Activated naive CD4-positive, alpha-beta T cell treated with anti-CD3 and anti-CD28 coated beads for 36 hours (primary cell): ENCODE measurements at places on chromosomes 1 and 21. TPM values are rescaled to one million over a fixed set of nuclear protein-coding genes. Genes with fewer than 3 reads are reported as not detected.

DNA sequence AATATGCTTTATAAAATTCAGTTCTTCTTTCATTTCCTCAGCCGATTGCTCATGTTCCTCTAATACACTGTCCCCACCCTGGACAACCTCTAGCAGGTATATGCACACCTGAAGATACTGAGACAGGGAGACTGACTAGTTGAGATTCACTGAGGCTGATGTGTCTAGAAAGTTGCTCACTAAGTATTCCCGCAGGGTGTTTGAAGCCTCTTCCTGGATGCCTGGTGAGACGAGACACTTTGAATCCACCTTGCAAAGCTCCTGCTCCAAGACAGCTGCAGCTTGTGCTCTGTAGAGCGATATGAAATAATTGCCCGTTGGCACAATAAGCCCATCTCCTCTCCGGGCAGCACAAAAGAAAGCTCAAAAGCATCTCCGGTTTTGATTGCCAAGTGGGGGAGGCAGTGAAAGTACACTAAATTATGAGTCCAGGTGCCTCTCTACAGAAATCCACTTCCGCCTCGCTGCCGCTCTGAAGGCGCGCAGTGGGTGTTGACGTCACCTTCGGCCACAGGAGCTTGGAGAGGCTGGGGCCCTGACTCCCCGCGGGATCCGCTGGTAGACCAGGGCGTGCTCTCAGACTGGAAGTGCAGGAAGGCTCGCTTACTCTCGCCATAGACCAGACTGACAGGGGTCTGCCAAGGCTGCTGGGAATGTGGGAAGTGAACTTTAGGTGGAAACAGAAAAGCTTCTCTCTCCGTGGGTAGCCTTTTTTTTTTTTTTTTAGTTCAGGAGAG is 46.3 kb downstream of the GPA33 start:
- peaks cover 16% of the 10 kb centered on the region for H3K4me1 ChIP-seq
- H3K27ac ChIP-seq: peak overlapping the region; percentile 67
- H3K27me3 ChIP-seq: peaks cover 3% of the 10 kb centered on the region
- no peaks in the 10 kb centered on the region for H3K36me3 ChIP-seq
- H3K4me3 ChIP-seq: peak overlapping the region; percentile 75

GRCh38 chr1:54884768-54885167 is 2.2 kb downstream of the DHCR24 start:
- H3K27ac ChIP-seq: no peak overlapping the region
- peaks cover 31% of the 10 kb centered on the region for H3K4me1 ChIP-seq
- peaks cover 9% of the 10 kb centered on the region for H3K27me3 ChIP-seq
- DNase-seq: no peak

DNA sequence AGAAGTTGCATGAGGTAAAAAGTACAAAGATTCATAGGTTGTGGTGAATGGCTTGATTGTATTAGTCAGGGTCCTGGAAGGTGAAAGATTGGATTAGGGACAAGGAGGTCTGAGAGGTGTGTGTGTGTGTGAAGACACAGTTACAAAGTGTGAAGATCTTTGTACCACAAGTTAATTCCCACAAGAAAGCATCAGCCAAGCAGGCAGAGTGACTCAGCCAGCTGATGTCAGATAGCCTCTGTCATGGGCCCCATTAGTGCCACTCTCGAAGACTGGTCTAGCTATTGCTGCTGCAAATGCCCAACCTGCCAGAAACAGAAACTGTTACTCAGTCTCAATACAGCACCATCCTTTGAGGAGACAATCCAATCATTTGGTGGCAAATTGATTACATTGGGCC is 96.5 kb downstream of the DTL start:
- peaks cover 32% of the 10 kb centered on the region for H3K36me3 ChIP-seq
- peak; percentile 41 for DNase-seq
- H3K27me3 ChIP-seq: no peaks in the 10 kb centered on the region
- H3K27ac ChIP-seq: no peak overlapping the region
- no peak overlapping the region for H3K4me3 ChIP-seq

DNA sequence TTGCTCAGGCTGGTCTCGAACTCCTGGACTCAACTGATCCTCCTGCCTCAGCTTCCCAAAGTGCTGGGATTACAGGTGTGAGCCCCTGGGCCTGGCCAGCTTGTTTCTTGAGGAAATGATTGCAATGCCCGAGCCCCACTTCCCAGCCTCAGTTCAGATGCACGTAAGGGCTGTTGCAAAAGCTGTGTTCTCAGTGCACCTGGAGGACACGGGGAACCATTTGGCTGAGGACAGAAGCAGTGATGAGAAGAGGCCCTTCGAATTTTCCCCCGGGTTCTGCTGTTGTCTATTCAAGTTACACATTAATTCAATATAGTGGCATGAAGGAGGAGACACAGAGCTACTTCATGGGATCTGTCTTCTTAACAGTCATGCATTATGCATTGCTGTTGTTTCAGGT is 78.8 kb upstream of the WDR26 start:
- H3K4me1 ChIP-seq: no peaks in the 10 kb centered on the region
- no peak for DNase-seq
- no peaks in the 10 kb centered on the region for H3K36me3 ChIP-seq
- H3K4me3 ChIP-seq: no peak overlapping the region
- H3K27me3 ChIP-seq: no peaks in the 10 kb centered on the region
- no peak overlapping the region for H3K27ac ChIP-seq

- H3K27me3 ChIP-seq: no peaks in the 10 kb centered on the region
- H3K4me3 ChIP-seq: no peak overlapping the region
Measured at GRCh38 chr1:66954208-66954607, 29.4 kb downstream of the MIER1 start.

- H3K36me3 ChIP-seq: peaks cover 43% of the 10 kb centered on the region
- H3K27ac ChIP-seq: no peak overlapping the region
- H3K4me3 ChIP-seq: no peak overlapping the region
Measured at GRCh38 chr1:223802602-223803001, 43.1 kb downstream of the TP53BP2 start.

GRCh38 chr1:54681358-54681757 is 34.3 kb upstream of the TTC4 start:
- no peak overlapping the region for H3K4me3 ChIP-seq
- no peak overlapping the region for H3K27ac ChIP-seq
- H3K36me3 ChIP-seq: no peaks in the 10 kb centered on the region
- H3K27me3 ChIP-seq: no peaks in the 10 kb centered on the region
- H3K4me1 ChIP-seq: no peaks in the 10 kb centered on the region
- DNase-seq: no peak

LCA5L gene
- total RNA-seq: 0.26 TPM

MAP3K21 gene
- total RNA-seq: 2.0 TPM

DIO1 gene
- not detected for total RNA-seq

DHDDS gene
- total RNA-seq: 26.2 TPM
